ENCODE measurements at places on chromosomes 13 and 19. TPM values are rescaled to one million over a fixed set of nuclear protein-coding genes. Genes with fewer than 3 reads are reported as not detected.
A peak's percentile ranks its signal among the peaks of the same experiment; 100 is the strongest.

The IER2 gene
- 93.4 TPM for total RNA-seq

DNA sequence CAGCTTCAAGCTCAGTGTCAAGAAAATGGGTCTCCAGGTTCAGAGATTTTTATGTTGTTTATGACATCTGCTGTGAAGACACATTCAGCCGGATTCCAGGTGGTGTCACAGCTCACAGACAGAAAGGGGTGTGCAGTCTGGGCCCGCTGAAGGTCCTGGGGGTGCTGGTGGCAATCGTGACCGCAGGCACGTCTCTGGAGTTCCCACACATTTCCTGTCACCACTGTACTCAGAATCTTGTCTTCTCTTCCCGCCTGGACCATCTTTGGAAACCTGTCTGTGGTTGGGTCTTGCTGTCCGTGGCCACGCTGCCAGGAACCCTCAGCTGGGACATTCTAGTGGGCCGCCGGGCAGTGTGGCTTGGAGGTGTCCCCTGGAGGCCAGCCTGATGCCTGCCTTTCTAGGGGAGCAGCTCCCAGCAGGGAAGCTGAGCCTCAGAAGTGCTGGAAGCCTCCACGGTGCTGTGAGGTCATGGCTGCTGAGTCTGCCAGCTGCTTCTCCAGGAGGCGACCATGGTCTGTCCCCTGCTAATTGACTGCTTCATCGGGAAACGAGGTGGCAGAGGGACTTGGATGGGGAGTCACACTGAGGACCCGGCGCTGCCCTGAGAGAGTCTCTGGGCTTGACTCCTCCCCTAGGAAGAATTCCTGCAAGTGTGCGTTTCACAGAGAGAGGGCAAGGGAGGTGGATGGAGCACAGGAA, 3.7 kb downstream of the TEX29 start:
- H3K36me3 ChIP-seq = no peaks in the 10 kb centered on the region
- H3K27ac ChIP-seq = peak overlapping the region; percentile 62
- no peaks in the 10 kb centered on the region for H3K27me3 ChIP-seq
- no peaks in the 10 kb centered on the region for H3K4me1 ChIP-seq
- DNase-seq = no peak
- no peak overlapping the region for H3K4me3 ChIP-seq

DNA sequence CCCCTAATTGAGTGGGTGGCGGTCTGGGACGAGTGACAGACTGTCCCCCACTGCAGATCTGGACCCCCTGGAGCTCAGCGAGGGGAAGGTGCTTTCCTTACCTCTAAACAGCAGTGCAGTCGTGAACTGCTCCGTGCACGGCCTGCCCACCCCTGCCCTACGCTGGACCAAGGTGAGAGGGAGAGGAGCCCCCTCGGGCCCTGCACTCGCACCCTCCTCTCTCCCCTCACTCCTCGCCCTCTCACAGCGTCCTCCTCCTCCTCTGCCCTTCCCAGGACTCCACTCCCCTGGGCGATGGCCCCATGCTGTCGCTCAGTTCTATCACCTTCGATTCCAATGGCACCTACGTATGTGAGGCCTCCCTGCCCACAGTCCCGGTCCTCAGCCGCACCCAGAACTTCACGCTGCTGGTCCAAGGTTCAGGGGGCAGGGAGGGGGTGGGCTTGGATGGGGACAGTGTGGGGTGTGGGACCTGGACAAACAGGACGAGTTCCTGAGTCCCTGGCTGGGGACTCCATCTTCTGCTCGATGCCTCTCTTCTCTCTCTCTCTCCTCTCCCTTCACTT, 9.6 kb downstream of the BCAM start:
- H3K27ac ChIP-seq = no peak overlapping the region
- H3K36me3 ChIP-seq = peaks cover 25% of the 10 kb centered on the region
- H3K27me3 ChIP-seq = no peaks in the 10 kb centered on the region
- DNase-seq = no peak

The FLT3LG gene
- 1.1 TPM for total RNA-seq

- H3K4me1 ChIP-seq = peaks cover 22% of the 10 kb centered on the region
- H3K27me3 ChIP-seq = no peaks in the 10 kb centered on the region
- H3K27ac ChIP-seq = peak overlapping the region; percentile 99
- H3K4me3 ChIP-seq = peak overlapping the region; percentile 99
- no peak for DNase-seq
- H3K36me3 ChIP-seq = no peaks in the 10 kb centered on the region
These were observed 158.4 kb downstream of the RNF17 start for GRCh38 chr13:24922387-24922744.

- peak overlapping the region; percentile 82 for H3K27ac ChIP-seq
- no peaks in the 10 kb centered on the region for H3K27me3 ChIP-seq
- peaks cover 22% of the 10 kb centered on the region for H3K4me1 ChIP-seq
These were observed 2.5 kb upstream of the ISYNA1 start for GRCh38 chr19:18440415-18440877.

DNA sequence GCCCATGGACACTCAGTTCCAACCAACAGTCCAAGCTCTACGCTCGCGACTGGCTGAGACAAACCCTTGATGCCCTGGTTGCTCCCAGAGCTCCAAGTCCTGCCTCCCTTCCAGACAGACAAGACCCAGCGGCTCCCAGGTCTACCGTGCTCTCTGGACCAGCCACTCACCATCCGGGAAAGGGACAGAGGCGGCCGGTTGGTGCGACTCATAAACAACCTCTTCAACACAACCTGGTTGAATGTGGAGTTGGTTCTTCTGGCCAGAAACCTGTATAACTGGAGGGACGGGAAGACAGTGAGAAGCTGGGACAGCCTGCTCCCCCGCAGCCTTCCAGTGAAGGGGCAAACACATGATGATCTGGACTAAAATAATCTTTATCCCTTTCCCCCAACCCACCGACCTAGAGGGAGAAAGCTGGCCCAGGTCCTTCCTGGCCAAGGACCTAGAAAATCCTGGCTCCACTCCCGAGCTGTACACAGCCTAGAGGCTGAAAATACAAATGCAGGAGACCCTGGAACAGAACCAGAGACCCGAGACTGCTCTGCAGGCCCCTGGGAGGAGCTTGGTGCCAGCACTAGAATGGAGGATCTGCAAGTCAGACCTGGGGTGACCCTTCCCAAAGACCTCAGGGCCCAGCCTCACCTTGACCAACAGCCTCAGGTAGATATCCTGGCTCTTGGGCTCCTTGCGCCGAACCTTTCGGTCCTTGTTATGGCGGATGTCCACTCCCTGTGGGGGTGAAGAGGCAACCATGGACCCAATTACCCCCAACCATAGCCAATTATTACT, 1.6 kb downstream of the RPL18 start:
- no peaks in the 10 kb centered on the region for H3K27me3 ChIP-seq
- peak overlapping the region; percentile 99 for H3K27ac ChIP-seq
- peak overlapping the region; percentile 93 for H3K4me3 ChIP-seq
- peaks cover 11% of the 10 kb centered on the region for H3K36me3 ChIP-seq
- H3K4me1 ChIP-seq = peaks cover 35% of the 10 kb centered on the region
- no peak for DNase-seq

DNA sequence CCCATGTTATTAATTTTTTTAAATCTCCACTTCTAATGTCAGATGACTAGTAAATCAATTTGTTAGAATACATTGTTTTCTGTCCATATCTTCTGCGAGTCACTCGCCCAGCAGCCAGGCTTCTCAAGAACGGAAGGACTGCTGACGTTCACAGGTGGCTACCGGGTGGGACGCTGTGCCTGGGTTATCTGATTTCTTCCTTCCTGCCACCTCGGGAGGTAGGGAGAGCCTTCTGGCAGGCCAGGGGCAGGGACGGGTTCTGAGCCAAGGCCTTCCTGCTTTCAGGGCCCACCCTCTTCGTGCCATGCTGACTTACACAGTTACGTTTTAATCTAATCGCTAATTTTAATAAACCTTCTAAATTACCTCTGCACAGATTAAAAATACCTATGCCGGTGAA, 7.9 kb upstream of the C1QTNF9 start:
- H3K36me3 ChIP-seq = peaks cover 36% of the 10 kb centered on the region
- no peak overlapping the region for H3K4me3 ChIP-seq
- peaks cover 5% of the 10 kb centered on the region for H3K27me3 ChIP-seq
- H3K4me1 ChIP-seq = peaks cover 3% of the 10 kb centered on the region

GRCh38 chr19:43662487-43662886, 7.5 kb downstream of the PLAUR start:
- H3K4me3 ChIP-seq = no peak overlapping the region
- peaks cover 3% of the 10 kb centered on the region for H3K36me3 ChIP-seq
- no peak for DNase-seq

DNA sequence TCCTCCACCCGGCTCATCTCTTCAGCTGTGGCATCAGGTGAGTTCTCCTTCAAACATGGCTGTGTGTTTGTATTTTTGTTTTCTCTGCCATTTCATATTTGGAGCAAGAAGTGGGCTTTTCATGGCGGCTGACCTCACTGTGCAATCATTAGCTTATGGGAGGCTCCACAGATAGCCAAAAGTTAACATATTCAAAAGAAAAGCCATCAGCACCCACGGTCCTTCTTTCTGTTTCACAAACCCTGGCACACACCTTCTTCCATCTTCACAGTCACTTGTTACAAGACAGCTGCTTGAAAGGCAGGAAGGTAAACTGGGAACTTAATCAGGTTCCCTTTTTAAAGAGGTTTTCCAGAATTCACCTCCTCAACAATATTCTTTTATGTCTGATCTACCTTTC, 69.3 kb upstream of the ATP12A start:
- peaks cover 6% of the 10 kb centered on the region for H3K27me3 ChIP-seq
- H3K27ac ChIP-seq = no peak overlapping the region
- no peak for DNase-seq
- H3K36me3 ChIP-seq = no peaks in the 10 kb centered on the region
- no peak overlapping the region for H3K4me3 ChIP-seq
- H3K4me1 ChIP-seq = no peaks in the 10 kb centered on the region

The FSD1 gene
- 22.2 TPM for total RNA-seq

The HS6ST3 gene
- total RNA-seq = 2.0 TPM
